Fibroblast of skin of left quadriceps (primary cell): ENCODE measurements at places on chromosomes 3 and 15.

DNA sequence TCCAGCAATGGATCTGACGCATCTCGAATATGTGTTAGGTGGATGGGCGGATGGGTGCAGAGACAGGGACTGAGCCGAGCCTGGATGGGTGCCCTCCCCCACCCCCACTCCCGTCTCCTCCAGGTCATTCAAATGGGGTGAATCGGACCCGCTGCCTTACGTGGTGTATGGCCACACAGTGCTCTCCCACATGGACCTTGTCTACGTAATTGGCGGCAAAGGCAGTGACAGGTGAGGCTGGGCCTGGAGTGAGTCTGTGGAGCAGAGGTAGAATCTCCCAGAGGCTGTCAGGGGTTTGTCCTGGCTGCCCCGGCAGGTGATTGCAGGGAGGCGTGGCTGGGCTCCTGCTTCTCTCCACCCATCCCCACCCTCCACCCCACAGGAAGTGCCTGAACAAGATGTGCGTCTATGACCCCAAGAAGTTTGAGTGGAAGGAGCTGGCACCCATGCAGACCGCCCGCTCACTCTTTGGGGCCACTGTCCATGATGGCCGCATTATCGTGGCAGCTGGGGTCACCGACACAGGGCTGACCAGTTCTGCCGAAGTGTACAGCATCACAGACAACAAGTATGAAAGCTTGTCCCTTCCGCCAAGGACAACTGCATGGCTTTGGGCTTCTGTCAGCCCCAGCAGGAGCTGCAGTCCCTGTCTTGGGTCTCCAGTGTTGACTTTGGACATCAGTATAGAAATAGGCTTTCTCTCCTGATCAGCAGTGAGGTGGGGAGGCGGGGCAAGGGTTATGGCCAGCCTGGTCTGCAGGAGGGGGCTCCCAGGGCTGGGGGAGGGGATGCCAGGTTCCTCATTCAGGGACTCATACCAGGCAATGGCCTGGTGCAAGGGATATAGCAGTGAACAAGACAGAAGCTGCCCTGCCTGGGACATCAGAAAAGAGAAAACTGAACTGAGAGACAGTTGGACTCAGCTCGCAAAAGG lies 3.4 kb downstream of the KLHL40 start:
- DNase-seq, result no peak

DNA sequence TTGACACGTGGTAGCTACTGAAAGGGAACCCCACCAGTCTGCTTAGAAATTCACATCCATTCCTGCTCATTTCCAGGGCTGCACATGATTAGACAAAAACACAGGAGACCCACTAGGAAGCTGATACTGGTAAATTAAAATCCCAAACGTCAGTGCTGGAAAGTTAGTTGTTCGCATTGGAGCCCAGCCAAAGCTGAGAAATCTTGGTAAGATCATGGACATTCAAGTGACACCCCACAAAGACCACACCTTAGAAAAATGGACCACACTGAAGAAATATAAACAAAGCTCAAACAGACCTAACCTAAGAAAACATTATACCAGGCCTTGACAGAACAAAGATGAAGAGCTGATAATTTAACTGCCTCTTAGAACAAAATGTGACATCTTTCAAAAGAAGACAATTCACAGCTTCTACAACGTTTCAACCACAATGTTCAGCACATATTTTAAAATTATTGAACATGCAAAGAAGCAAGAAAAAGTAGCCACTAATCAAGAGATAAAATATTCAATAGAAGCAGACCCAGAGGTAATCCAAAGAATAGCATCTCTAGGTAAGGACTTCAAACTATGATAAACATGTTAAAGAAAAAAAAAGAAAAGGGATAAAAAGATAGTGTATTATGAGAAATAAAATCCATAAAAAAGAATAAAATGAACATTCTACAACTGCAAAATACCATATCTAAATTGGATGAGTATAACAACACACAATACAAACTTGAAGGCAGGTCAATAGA lies 20.4 kb downstream of the RAD18 start:
- no peak for DNase-seq

DNA sequence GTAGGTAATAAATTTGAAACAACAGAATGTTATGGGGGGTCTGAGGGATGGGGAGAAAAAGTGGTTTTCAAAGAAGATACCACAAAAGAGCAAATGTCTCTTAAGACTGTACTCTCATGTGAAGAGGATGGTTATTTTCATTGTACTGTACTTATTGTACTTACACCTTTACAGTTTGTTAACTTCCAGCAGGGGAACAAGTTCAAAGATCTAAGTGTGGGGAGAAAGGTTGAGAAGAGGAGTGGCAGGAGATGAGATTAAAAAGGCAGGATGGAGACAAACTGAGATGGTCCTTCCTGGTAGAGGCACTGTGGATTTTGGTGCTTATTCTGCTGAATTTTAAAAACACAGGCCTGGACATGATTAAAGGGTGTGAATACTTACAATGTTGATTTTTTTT lies 5.4 kb upstream of the ZCWPW2 start:
- DNase-seq, result no peak

DNA sequence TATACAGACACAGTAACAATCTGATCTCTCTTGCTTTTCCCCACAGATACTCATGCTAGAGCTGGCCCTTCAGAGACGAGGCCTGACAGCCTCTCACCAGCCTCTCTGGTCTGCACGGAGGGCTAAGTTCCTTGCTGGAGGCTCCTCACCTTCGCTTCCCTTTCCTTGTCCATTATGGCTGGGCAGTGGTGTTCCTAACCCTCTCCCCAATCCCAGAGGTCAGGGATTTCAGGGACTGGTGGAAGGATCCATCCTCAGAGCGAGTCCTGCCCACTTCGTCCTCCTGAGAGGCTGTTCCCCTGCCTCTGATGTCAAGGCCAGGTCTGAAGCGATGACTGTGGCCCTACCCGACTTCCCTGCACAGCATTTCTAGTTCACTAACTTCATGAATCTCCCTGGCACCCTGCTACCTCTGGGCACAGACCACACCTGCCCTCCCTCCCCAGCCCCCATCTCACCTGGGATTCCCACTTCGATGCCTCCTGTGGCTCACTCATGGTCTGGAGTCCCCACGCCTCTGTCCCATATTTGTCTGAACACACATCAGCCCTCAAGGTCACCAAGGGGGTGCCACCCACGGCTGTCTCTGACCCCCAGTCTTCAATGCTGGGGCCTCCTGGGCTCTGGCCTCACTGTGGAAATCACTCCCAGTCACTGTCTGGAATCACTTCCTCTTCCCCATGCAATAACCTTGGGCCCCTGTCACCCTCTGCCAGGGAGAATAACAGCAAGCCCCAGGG lies 124.9 kb upstream of the PRR20G start:
- no peak for DNase-seq

DNA sequence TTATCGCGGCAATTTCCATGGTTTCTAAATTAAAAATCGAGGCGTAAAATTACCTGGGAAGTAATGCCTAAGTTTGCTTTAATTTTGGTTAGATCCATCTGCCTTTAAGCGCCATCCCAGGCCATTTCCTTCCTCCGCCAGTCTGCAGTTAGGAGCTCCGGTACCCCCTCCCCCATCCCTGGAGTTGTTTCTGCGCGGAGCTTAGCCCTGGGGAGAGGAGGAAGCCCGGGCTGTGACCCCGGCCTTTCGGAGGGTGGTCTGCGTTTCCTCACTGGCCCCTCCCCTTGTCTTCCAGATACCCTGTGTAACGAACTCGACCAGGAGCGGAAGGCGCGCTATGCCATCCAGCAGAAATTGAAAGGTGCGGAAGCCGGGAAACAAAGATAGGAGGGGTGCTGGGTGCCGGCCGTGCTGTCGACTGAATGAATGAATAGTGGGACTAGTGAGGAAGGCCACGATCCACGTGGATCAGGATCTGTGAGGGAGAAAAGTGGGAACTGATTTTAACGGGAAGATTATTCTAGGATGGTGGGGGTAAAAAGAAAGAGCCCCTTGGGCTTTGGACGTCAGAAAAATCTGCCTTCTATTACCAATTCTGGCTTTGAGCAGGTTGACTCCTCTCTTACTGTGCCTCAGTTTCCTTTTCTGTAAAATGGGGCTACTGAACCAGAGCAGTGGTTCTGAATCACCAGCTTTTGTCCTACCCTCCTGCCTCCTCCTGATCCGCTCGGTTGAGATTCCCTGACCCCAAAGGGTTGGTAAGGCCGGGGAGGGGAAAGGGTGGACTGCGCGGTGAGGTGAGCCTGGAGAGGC lies 6.7 kb downstream of the RNU6-1 start:
- no peak for DNase-seq

- DNase-seq, result no peak
These were observed 48.6 kb upstream of the C15orf39 start for GRCh38 chr15:75153087-75153486.

DNA sequence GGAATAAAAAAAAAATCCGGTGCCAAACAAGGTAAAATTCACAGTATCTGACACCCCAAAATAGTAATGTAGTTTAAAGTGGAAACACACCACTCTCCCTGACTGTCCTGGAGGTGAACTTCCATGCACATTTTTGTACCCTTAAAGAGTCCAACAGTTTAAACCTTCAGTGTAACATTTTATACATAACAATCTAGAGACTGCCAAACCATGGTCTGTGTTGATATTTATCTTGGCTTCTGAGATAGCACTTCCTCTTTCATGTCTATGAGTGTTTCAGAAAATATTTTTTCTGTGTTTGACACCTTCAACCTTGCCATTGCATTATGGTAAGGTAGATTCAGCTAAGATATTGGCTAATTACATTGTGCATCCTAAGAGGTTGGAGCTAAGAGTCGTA lies 13.9 kb downstream of the TMEM45A start:
- DNase-seq, result no peak

- no peak for DNase-seq
These were observed 39.7 kb downstream of the PCOLCE2 start for GRCh38 chr3:142849148-142849547.

GRCh38 chr3:107833043-107833442 lies 257.8 kb downstream of the CD47 start:
- DNase-seq, result no peak

DNA sequence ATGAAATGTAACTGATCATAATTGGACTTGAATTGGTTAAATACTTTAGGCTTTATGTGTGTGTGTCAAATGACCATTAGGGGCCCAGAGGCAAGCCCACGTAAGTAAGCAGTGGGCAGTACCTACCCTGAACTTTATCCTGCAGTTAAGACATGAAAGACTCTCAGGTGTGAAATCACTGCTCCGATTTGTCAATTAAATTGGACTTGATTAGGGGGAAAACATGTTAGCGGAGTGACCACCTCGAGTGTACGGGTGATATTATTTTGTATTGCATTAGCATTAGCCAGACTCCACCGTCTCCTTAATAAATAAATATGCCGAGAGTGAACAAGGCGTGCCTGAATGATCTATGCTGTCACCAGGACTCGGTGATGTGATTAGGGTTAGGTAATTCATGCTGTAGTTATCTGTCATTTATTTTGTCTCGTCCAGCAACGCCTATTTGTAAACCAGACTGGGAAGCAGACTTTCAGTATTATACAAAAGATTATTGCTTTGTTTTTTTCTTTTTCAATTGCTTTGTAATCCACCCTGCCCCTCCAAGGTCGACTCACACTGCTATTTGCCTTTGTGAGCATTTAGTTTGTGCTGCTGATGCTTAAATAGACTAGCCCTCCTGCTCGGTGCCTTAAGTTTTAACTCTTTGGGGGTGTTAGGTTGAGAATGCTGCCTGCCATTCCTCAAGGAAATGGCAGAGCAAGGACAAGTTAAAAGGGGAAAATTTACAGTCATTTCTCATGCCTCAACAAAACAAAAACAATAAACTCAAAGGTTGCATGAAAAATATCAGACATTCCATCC lies 1.8 kb downstream of the RBMS3 start:
- no peak for DNase-seq

- no peak for DNase-seq
These were observed 4.1 kb upstream of the RARB start for GRCh38 chr3:25423780-25424588.

- no peak for DNase-seq
These were observed 23.7 kb downstream of the EXOSC7 start for GRCh38 chr3:44999782-45000181.

DNA sequence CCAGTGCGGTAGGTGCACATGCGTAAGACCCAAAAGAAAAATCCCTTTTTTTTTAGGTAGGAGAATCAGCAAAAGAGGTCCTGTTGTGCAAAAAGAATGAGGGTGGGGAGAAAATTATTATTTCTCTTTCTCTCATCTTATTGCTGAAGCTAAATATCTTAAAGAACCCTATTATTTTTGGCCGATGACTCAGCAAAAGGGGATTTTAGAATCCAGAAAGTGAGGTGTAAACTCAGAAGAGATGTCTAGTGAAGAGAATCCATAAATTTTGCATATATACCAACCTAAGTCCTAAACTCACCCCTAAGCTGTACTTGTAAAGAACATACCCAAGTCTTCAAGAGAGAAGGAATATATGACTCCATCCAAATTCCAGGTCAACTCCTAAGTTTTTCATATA lies 386.3 kb upstream of the ZNF717 start:
- no peak for DNase-seq

DNA sequence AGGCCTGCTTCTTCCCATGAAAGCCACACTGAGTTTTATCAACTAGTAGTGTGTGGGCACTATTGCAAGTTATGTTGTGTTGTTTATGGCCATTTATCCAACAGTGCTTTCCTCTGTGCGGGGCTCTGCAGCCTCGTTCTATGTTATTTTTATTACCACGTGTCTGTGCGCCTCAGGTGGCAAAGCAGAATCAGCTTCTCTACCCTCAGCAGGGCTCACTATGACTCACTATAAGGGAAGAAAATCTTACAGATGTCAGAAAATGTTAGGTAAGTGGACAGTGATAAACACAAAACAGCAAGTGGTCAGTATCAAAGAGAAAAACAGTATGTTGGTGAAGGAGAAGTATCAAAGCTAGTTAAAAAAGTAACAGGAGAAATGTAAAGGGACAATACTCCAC lies 61.4 kb downstream of the MOBP start:
- DNase-seq, result no peak

DNA sequence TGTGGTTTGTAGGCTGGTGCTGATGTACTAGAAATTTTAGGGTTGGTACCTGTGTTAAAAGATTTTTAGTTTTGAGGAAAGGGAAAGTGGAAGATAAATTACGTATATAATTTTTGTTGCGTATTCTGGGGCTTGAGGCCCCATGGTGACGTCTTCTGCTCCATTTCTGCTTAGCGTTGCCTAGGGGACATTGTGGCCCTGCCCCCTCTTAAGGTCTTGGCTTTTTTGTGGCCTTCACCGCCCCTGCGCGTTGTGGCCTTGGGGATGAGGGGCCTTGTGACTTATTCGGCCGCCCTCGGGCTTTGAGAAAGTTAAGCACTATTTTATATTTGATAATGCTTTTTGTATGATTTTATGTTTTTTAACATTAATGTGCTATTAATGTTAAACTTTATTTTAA lies 182.0 kb downstream of the KLF13 start:
- no peak for DNase-seq

- DNase-seq, result no peak
These were observed 305.7 kb upstream of the ATP11B start for GRCh38 chr3:182487611-182488010.
